ENCODE measurements at places on chromosomes 2 and 18.
A peak's percentile ranks its signal among the peaks of the same experiment; 100 is the strongest.

DNA sequence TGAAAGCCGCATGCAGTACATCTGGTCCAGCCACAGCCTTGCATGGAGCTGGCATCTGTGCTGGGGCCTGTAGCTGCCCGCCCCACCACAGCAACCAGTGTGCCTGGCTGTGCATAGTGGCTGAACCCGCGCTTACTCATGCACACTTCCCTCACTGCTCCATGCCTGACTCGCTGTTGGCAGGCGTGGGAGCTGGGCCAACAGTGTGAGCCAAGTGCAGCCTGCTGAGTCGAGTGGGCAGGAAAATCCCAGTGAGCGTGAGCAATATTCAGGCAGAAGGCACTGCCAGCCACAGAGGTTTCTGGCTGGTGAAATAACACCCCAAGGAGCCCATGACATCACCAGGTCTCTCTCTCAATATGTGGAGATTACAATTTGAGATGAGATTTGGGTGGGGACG is 1674.1 kb upstream of the TMEFF2 start:
- no peak for DNase-seq

DNA sequence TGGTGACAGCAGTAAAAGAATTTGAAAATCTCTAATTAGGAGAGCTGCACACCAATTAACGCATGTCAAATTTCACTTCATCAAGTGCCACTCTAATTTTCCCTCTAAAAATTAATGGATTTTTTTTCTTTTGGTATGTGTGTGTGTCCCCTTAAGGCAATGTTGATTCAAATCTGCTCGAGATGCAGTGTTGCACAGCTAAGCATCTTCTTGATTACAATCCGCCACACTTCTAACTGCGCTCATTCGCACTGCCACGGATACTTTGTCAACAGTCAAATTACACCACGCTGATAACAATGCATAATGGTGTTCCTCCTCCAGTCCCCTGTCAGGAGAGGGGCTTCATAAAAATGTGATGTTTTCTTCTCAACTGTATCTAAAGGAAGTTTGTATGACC is 261.4 kb downstream of the MEIS1 start:
- no peak for DNase-seq

DNA sequence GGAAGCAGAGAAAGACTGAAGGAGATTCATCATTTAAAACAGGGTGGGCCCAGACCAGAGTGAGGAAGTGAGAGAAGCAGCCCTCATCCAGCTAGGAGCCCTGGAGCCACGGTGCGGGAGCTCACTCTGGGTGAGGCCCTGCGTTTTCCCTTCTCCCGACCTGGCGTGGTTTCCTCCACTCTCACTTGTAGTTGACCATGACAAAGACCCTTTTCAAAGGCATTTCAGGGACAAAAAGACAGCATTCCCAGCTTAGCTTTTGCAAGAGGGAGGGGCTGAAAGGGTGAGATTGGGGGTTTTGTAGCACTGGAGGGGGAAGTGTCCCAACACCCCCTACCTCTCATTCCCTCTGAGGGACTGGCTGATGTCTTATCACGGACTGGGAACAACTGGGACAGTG is 56.6 kb downstream of the TRPM8 start:
- DNase-seq = no peak

- DNase-seq = no peak
Observed at GRCh38 chr2:130160131-130160530, 15.2 kb upstream of the CCDC74B start.

DNA sequence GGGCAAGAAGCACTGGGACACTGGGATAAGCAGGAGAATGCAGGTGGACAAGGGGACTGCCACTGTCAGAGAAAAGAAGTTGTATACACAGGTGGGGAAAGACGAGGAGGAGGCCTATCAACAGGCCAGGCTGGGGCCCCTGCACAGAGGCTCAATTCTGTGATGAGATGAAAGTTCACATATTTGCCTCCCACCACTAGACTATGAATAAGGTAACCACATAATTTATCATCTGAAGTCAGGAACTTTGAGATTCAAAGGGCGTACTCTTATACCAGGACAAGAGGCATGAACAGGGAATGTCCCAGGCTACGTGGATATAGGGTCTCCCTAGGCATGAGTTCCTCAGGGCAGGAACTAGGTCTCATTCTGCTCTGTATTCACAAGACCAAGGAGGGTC is 34.2 kb downstream of the RNU4ATAC start:
- no peak for DNase-seq

- no peak for DNase-seq
Observed at GRCh38 chr2:174281736-174282135, 33.4 kb upstream of the OLA1 start.

- DNase-seq = no peak
Observed at GRCh38 chr18:2468051-2468450, 103.3 kb downstream of the METTL4 start.

- no peak for DNase-seq
Observed at GRCh38 chr2:191246820-191247380, 1.7 kb downstream of the MYO1B start.

DNA sequence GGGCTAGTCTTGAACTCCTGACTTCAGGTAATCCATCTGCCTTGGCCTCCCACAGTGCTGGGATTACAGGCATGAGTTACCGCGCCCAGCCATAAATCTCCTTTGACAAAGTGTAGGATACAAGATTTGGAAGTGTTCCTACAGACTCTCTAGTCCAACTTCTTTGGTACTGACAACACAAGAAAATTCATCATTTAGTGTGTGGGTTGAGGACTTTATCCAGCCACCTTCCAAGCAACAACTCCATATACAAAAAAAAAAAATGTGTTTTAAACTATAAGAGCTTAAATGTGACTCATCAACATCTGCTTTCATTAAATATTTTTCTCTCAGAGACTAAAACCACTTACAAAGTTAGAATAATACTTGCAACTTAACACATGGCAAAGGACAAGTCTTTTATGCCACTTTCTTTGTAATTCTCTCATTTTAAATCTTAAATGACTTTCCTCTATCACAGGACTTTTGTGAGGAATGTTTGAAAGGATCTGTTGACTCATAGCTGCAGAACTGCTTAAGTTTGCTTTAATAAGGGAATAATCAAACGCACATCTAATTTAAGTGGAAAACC is 46.2 kb upstream of the ITGAV start:
- DNase-seq = peak; percentile 12

GRCh38 chr18:22609642-22610041 is 191.9 kb upstream of the CTAGE1 start:
- DNase-seq = no peak

- DNase-seq = no peak
Observed at GRCh38 chr2:102792568-102793208, 30.9 kb downstream of the TMEM182 start.

GRCh38 chr18:49707599-49707998 is 105.7 kb downstream of the ACAA2 start:
- DNase-seq = no peak

DNA sequence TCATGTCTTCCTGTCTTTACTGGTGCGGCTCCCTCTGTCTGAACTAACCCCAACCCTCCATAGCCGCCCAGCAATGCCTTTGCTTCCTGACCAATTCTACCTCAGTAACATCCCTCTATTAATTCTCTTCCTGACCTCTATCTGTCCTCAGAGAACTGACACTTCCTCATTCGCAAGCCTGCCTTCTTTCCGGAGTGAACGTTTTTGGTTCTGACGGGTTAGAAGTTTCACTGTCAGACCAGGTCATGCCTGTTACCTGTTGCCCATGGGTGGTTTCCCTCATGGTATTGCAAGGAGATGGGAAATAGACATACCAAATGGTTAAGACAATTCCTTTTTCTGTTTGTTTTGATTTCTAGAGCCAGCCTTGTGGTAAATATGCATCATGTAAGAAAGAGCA is 453.4 kb upstream of the SLC14A2 start:
- DNase-seq = no peak

DNA sequence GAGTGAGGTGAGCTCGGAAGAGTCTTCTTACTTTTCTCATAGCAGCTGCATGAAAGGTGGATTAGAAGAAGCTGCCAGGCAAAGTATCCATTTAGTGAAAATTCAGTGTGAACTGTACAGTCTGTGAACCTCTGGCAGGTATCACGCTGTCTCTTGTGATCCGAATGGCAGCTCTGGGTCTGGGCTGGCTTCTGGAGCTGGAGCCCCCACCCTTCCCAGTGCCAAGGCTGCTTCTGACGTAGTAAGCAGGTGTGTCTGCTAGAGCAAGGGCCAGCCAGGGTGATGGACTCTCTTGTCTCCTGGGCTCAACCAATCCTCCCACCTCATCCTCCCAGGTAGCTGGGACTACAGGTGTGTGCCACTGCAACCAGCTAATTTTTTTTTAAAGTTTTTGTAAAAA is 14.0 kb upstream of the NTSR2 start:
- no peak for DNase-seq

GRCh38 chr18:13211534-13211933 is 7.0 kb upstream of the LDLRAD4 start:
- no peak for DNase-seq

- DNase-seq = no peak
Observed at GRCh38 chr2:26735883-26736588, 28.0 kb upstream of the SLC35F6 start.

GRCh38 chr2:35548171-35548570 is 807.4 kb upstream of the CRIM1 start:
- DNase-seq = no peak

GRCh38 chr18:79493801-79494211 is 98.1 kb downstream of the NFATC1 start:
- DNase-seq = no peak

- no peak for DNase-seq
Observed at GRCh38 chr18:7749510-7749981, 182.4 kb downstream of the PTPRM start.

Data from brain pericyte (primary cell).